ENCODE measurements at places on chromosomes 4 and X.

- DNase-seq = peak; percentile 71
These were observed 24.6 kb downstream of the NAP1L5 start for GRCh38 chr4:88672987-88673386.

DNA sequence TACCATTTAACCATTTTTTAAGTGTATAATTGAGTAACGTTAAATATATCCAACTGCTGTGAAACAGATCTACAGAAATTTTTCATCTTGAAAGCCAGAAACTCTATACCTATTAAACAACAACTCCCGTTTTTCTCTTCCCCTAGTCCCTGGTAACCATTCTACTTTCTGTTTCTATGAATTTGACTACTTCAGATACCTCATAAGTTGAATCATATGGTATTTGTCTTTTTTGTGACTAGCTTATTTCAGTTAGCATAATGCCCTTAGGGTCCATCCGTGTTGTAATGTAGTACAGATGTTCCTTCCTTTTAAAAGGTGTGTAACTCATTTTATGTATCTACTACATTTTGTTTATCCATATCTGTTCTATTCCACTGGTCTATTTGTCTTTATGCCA, 48.7 kb downstream of the STAG2 start:
- DNase-seq = no peak

- no peak for DNase-seq
These were observed 98.3 kb downstream of the DCLK2 start for GRCh38 chr4:150176547-150176946.

DNA sequence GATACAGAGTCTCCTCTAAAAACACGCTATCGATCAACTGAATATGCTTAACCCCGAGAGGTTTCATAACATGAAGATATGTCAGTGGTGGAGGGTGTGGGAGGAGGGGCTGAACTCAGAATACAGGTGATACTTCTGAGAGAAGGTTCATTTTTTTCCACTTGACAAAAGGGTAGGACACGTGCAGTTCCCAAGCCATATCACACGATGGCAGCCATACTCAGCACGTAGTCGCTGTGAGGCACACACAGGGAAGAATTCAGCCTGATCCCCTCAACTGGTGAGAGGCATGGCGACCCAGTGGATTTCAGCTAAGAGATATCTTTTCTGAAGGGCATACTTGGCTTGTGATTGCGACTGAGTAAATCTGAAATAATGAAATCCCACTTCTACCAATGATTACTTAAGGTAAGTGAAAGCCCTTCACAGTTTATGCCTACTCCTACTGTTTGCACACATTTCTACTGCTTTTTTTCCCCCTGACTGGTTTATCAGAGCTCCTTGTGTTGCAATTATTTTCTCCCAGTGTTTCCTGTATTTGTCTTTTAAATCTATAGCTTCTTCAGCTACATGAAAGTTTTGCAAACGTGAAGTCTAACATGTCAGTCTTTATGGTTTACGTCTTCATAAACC, 133.1 kb downstream of the CORIN start:
- peak; percentile 80 for DNase-seq

DNA sequence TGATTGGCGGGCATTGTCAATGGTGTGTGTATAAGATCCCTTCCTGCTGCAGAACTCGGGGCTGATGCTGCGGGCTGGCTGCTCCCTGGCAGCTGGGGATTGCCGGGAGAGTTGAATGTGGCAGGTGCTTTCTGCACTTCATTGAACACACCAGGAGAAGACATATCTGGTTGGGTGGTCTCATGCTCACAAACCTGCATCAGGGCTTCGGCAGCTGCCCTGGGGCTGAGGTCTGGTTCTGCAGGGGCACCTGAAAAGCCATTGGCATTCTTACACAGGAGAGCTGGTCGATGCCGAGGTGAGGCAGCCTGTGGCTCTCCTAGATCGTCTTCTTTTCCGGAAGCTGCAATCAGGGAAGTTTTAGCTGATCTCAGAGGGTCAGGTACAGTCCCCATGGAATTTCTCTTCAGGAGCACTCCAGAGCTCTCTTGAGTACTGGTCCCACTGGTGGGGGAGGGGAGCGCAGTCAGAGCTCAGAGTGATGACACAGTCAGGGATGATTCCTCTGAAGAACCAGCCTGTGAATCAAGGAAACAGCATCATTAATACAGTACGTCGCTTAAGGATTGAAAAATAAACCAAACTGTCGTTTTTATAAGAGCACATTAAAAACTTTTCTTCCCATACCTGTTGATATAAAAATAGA, 57.8 kb downstream of the GPRIN3 start:
- DNase-seq = no peak

- peak; percentile 80 for DNase-seq
These were observed 26.6 kb downstream of the ADRA2C start for GRCh38 chr4:3792813-3793212.

DNA sequence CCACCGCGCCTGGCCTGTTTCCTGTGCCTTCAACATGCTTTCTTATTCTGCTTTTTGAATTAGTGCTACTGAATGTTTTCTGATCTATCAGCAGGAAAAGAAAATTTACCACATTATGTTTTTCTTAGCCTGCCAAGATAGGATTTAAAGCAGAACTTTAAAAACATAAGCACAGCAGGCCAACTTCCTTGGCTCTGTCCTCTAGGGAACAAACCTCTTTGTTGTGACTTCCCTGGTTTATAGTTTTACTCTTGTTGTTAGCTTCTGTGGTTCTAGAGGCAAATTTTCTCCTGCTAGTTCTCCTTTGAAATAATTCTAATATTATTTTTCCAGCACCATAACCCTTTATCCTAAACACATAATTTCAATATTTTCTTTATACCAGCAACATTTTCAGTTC, 605.1 kb downstream of the ADGRL3 start:
- no peak for DNase-seq

- DNase-seq = no peak
These were observed 12.1 kb upstream of the FAM47A start for GRCh38 chrX:34144246-34144645.
